ENCODE measurements at places on chromosomes 3 and 15. TPM values are rescaled to one million over a fixed set of nuclear protein-coding genes. Genes with fewer than 3 reads are reported as not detected.

The NANOGP8 gene
- not detected for total RNA-seq

DNA sequence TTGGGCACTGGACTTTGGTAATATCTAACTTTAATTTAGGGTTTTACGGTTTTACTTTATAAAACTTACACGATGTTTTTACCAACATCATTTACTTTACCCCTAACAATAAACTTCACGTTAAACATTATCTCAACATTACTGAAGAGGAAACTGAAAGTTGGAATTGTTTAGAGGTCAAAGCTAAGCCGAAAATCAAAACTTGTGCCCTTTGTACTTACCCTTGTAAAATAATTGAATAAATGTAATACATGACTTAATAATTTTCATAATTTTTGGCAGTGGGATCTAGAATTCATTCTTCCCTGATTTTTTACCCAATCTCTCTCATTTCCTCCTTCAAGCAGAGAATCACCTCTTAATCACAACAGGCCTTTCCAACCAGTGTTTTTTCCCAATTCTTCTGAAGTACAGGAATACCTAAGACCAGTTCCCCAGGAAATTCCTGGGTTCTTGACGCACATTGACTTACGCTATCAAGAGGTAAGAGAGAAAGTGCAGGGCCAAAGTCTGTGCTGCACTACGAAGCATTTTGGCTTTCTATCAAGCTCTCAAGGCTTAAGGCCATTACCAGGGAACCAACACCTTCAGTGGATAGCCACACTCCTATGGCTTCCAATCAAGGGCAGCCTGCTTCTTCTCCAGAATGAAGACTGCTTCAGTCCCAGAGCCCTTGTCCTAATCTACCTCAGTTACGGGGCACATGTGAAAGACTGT lies 11.9 kb upstream of the SEMA6D start:
- DNase-seq: no peak

The SEC22C gene
- total RNA-seq: 60.4 TPM

DNA sequence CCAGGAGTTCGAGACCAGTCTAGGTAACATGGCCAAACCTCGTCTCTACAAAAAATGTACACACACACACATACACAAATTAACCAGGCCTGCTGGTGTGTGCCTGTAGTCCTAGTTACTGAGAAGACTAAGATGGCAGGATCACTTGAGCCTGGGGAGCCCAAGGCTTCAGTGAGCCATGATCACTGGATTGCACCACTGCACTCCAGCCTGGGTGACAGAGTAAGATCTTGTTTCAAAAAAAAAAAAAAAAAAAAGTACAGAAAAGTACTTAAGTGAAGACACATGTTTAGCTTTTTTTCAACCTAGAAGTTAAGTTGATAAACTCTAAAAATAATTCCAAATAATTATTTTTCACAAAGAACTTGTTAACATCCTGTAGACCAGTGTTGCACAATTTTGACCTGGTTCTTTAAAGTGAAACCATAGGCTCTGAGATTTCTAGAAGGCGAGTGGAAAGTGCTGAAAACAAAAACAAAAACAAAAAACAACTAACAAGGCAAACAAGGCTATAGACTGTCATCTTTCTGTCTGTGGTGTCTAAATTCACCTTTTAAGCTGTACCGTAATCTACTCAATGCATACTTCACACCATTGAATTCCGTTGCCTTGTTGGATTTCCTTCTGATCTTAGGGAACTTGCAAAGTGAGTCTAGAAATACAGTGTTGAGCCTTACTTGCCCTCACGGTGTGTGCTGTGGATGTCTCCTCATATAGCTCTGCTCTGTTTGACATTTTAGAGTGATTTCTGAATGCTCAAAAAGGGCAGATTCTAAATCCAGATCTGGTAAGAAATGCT lies 63.5 kb downstream of the CHST2 start:
- no peak for DNase-seq

The GCNT3 gene
- total RNA-seq: not detected

The SYNPR gene
- not detected for total RNA-seq

DNA sequence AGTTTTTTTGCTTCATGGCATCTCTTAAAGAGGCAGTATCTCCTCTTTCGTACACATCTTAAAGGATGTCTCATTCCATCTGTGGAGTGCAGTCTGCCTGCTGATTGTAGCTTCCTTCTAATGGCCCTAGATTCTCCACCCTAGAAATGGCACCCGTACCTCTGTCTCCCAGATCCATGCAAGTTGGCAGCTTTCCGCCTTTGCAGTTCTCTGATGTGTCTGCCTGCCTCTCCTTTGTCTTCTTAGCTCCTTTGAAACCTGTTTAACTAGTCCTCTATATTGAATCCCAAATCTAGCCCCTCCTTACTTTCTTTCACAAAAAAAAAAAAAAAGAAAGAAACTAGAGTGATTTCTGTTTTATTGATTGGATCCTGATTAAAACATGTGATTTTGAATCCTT lies 1025.0 kb downstream of the ZPLD1 start:
- no peak for DNase-seq

DNA sequence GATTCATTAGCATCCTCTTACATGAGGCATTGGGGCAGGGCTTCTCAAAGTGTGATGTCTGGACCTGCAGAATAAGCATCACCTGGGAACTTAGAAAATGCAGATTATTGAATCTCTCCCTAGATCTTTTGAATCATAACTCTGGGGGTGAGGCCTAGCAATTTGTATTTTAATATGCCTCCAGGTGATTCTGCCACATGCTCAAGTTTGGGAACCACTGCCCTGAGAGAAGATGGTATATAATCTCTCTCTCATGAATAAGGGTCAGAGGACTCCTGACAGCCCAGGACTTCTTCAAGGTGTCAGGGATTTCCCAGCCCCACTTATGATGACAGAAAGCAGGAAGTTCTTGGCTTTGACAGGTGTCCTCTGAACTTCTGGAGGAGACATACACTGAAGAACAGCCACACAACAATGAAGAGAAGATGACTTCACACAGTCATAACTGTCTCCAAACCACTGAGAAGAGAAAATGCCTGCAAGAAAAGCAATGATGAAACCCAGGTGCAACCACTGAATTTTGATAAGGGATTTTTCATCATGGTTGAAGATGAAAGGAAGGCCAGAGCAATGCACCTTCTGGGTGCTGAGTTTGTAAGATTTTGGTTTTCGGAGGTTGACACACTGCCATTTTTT lies 211.9 kb upstream of the MRPL3 start:
- DNase-seq: no peak

- DNase-seq: no peak
Observed at GRCh38 chr3:177731644-177732268, 534.5 kb upstream of the TBL1XR1 start.

GRCh38 chr3:2847062-2847841 lies 262.9 kb downstream of the IL5RA start:
- DNase-seq: no peak

DNA sequence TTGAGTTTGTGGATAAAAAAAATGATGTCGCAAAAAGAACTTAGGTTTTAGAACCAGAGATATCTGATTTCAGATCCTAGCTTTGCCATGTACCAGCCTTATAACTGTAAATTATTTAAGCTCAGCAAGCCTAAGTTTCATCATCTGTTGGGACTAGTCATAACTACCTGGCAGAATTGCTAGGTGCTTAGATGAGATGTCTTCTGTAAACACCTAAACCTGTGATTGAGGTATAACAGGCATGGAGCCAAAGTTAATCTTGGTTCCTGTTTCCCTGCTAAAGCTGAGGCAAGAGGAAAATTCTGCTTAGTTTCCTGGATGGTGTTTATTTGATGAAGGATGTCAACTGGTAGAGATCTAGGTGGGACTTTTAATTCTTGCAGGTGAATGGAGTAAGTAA lies 331.3 kb upstream of the RBMS3 start:
- no peak for DNase-seq

The ISLR gene
- not detected for total RNA-seq

Data from natural killer cell (primary cell).